ENCODE measurements at places on chromosomes 3 and 15.

GRCh38 chr3:33360136-33360825, 79.9 kb downstream of the UBP1 start:
- peak; percentile 59 for DNase-seq

DNA sequence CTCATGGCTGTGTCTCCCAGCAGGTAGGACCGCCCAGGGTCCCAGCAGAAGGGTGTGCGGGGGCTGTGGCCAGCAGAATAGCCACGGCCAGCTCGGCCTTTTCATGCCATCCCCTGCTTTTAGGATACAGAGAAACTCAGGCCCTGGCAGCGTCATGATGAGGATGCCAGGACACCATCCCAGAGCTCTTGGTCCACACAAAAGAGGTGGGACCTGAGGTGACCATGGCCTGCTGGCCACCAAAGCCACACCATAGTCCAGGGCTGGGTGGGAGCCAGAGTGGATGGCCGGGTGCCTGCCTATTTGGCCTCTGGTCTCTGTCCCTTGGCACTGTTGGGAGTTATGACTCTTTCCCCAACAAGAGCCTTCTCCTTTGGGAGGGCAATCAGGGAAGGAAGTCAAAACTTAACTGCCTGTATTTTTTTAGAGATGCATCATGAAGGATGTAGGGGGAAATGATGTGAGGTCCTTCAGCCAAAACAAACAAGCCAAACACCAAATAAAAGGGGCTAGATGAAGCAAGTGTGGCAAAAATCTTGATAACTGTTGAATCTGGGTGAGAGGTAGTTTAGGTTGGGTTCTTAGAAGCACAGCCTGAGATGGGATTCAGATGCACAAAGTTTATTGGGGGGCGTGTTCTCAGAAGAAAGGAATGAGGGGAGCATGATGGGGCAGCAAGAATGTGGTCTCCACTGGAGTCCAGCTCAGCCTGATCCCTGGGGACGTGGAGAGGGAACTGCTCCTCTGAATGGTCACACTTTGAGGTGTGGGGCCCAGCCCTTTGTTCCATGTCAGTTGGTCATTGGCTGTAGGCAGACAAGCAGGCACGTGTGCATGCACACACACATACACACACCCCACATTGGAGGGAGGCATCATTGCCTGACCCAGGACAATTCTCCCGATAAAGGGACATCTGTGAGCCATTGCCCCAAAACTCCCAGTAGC, 33.2 kb downstream of the SMAD6 start:
- DNase-seq = no peak

DNA sequence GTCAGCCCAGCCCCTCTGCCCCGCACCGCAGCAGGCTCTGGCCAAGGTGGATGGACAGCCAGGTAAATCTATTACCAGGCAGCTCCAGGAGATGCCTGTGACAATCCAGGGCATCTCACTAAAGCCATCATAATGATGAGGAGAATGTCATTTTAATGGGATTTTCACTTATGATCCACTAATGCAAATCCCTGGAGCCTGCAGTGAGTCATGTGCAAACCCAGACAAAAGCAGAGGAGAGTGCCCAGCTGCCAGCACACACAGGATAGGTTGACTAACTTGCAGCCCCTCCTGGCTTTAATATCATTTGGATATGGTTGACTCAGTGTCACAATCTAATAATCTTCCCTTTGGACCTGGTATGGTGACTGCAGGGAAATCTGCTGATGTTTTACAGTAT, 206.9 kb upstream of the TRIM42 start:
- DNase-seq = no peak

DNA sequence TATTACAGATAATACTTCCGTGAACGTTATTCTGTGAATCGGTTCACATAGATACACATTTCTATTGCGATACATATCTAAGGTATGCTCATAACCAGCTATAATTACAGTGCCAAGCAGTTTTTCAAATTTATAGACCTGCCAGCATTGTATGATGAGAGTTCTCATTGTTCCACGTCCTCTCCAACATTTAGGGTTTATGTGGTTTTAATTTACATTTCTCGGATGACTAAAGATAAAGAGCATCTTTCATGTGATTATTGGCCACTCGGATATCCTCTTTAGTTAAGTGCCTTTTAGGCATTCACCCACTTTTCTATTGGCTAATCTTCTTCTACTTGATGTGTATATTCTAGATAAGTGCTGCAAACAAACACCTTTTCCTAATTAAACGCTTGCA, 134.7 kb upstream of the CCDC54 start:
- DNase-seq = no peak

DNA sequence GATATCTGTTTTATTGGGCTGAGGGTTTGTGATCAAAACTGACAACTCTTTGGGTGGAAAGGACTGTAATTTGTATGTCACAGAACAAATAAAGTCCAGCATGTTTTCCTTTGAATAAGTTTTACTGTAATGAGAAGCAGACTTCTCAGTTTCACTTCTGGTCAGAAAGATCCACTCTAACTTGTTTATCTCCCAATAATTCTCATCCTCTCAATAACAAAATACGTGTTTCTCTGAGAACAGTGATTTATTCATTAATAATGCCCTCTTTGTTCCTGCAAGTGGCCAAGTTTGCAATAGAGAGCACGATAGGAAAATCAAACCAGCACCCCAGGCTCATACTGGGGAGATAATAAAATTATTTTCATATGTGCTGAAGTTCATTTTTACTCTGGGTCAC, 190.6 kb downstream of the CNTN3 start:
- DNase-seq = no peak

- DNase-seq = no peak
These were observed 154.3 kb upstream of the BHLHE40 start for GRCh38 chr3:4824926-4825325.

DNA sequence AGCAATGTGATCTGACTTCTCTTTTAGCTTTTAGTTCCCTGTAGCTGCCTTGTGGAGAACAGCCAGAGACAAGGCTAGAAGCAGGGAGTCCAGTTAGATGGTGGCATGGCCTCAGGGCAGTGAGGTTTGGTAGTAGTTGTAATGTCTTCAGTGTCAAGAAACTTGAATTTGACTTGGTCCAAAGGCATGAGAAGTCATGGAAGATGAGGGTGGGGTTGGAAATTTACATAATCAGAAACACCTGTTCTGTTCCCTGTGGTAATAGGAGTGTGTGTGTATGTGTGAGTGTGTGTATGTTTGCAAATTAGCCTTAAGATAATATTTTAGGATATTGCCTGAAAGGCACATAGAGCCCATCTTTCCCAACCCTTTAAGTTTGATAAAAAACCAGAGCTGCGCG, 55.2 kb upstream of the GCNT3 start:
- no peak for DNase-seq

DNA sequence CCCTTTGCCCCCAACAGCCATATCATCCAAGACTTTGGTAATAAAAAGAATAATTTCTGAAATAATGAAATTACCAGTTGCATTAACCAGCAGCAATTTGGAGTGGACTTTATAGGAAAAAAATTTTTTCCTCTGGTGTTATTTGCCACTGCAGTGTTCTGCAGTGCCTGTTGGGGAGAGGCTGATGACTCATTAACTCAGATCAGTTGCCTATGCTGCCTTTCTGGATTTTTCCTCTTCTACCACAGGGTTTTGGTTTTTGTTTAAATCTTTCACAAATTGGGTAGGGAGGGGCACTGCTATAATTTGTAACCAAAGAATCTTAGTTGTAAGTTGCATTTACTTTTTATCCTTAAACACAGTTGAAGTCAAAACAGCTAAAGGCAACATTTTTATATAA, 22.7 kb downstream of the ATP6V1A start:
- DNase-seq = no peak

DNA sequence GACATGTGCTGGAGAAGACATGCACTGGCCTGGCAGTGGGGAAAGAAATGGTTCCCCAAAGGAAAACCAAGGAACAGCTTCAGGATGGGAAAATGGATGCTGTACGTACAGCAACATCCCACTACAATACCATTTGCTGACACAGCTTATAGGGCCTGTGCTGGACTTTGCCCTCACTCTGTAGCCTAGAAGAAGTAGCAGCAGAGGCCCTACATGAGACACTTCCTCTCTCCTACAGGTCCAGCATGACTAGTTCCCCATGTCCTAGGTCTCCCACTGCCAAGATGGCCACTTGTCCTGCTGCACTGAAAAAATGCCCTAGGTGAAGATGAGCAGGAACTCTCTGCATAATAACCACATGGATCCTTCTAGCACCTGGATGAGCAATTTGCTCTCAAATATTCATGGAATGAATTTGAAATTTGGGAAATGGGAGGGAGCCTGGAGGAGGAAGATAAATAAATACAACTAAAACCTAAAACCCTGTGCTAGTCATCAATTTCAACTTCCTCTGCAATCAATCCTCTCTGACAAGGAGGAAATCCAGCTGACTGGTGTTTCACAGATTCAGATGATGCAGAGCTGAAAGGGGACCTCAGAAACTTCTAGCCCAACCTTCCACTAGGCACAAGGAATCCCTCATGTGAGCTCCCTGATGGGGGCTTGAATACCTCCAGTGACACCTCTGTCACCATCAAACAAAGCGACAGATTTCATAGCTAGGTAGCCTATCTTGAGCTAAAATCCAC, 514.3 kb upstream of the PPP2R3A start:
- no peak for DNase-seq

DNA sequence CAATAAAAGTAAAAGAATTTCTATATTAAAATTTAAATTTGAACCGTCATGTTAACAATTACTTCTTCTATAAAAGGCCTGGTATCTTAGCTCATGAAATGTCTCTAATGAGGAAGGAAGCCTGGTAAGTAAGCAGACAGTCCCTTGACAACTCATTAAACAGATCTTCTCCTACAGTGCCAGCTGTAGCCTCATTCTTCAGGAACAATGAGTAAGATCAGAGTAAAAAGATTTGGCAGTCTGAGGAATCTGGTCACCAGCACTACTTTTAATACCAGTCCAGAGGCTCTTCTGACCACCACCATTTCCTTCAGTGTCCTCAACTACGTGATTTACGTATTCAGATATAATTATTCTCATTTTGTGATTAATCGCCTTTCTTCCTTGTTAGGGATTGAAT, 955.0 kb upstream of the ALCAM start:
- no peak for DNase-seq

GRCh38 chr15:41773332-41773728, 954 bp upstream of the MAPKBP1 start:
- no peak for DNase-seq

DNA sequence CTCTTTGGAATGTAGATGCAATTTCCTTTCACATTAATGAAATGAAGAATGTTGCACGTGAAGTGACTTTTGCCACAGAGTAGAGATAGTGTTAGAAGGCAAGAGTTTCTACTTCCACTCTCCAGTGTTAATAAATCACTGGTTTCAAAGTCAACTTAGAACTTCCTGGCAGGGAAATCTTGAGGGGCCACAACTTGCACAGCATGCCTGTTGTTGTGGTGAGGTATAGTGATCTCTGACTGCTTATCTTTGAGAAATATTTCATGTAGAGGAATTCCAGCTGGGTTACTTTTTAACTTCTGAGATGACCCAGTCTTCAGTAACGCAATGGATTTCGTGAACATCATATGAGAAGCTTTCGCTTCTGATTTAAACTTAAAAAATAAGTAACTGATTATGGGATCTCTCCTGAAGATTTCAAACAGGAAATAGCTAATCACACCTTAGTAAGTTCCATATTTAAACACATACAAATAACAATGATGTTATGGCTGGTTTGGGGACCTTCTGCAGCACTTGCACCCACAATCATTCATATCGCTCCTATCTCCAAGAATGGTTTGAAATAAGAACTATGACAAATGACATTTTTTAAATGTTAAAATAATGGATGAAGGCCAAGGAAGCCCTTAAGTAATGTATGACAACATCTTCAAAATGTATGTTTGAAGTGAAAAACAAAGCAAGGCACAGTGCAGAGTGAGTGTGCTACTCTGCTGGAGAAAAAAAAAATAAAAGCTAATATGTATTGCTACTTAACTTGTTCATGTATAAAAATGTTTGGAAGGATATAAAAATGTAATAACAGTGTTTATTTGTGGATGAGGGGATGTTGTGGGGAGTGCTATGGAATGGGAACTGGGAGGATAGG, 726.5 kb upstream of the NECTIN3 start:
- no peak for DNase-seq

DNA sequence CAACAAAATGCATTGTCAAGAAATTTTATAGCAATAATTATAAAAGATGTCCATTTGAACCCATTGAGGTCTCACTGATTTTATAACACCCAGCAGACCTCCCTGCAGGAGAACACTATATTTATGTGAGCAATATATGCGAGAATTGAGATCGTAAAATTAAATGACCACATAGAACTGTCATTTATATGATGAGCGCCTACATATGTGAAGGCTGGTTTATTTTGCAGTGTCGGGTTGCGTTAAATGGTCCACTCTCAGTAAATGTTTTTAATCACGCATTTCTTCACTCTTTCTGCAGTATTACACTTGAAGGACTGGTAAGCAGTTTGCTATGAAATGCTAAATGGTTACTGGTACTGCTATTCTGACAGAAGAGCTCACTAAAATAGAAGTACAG, 408.5 kb upstream of the AGTR1 start:
- no peak for DNase-seq

DNA sequence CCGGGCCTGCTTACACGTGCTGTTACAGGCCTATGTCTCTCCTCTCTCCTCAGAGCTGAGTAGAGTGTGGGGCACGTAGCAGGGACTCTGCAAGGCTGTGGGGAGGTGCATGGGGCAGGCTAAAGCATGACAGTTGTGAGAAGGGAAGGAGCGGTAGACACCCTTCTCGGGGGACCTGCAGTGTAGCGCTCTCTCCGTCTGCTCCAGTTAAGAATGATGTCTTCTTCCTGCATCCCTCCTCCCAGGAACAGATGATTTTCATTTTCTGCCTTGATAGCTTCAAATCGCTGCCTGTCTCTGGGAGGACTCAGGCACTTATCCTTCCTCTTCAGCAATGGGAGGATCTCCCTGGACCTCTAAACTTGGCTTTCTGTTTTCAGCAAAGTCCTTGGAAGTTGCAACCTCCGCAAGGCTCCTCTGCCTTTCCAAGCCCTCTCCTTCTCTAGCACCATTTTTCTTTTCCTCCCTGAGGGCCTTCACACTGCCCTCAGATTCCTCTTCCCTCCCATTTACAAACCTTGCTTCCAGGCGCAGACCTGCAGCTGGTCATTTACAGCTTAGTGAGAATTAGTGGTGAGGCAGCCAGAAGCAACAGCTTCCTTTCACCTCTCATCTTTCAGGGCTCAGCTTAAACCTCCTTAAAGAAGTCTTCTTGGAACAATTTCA, 23.4 kb upstream of the TLE3 start:
- no peak for DNase-seq

Data from AG09309 (cell line).